Bronchial epithelial cell (primary cell): ENCODE measurements at places on chromosomes 2 and 18.

GRCh38 chr2:169806586-169806985, 7.9 kb downstream of the SSB start:
- no peak for DNase-seq

DNA sequence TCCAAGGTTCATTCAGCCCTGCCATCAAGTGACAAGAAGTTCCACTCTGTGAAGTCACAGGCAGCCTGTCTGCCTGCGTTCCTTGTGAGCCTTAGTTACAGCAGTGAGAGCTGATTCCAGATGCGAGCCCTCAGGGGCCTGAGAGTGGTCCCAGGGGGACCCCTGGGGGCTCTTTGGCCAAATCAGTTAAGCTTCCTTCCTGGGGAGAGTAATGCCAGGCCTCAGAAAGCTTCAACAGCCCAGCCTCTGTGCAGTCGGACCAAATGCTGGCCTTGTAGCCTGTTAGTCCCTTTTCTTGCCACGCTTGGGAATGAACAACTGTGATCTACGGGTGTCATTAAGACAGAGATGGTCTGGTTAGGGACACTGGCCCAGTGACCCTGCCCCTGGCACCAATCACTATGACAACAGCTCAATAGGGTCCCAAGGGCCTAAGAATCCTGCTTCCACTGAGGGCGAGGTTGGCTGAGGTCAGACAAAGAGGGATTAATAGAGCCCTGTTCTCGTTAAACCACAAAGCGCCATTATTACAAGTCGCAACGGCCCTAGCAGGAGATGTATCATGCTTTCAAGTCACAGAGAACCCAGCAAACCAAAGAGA, 50.9 kb downstream of the HS1BP3 start:
- no peak for DNase-seq

GRCh38 chr2:203744091-203744490, 37.7 kb downstream of the CD28 start:
- no peak for DNase-seq

- no peak for DNase-seq
Observed at GRCh38 chr18:33878213-33878612, 300.2 kb downstream of the ASXL3 start.

DNA sequence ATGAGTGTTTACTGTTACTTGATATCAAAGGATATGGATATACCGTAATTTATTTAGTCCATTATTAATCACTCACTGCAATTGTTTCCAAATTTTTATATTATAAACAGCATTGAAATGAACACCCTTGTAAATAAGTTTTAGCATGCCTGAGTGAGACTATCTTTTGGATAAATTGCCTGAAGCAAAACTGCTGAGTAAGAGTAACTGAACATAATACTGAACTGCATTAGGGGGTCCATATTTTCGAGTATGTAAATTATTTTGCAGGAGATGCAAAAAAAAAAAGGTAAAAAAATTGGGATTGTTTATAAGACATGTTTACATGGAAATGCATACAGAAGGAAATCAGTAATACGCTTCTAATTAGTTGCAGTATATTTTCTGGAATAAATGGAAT, 215.6 kb upstream of the SMAD7 start:
- DNase-seq, result no peak

DNA sequence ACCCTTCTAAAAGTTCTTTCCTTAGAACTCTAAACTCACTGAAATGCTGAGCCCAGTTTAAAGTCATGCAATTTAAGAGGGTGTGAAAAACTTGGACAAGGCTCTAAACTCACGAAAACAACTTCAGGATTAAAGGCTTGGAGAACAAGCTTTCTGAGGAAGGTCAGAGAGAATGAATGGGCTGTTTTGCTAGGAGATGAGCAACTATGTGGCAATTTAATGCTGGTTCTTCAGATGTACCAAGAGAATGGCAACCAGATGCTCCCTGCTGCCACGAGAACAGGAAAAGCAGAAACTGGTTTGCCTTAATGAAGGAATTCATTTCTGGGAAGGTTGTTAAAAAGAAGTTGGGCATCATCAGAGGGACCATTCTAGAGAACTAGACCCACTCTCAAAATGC, 77.8 kb upstream of the PMAIP1 start:
- no peak for DNase-seq

GRCh38 chr2:50346629-50347357, 685.1 kb downstream of the NRXN1 start:
- DNase-seq, result no peak

DNA sequence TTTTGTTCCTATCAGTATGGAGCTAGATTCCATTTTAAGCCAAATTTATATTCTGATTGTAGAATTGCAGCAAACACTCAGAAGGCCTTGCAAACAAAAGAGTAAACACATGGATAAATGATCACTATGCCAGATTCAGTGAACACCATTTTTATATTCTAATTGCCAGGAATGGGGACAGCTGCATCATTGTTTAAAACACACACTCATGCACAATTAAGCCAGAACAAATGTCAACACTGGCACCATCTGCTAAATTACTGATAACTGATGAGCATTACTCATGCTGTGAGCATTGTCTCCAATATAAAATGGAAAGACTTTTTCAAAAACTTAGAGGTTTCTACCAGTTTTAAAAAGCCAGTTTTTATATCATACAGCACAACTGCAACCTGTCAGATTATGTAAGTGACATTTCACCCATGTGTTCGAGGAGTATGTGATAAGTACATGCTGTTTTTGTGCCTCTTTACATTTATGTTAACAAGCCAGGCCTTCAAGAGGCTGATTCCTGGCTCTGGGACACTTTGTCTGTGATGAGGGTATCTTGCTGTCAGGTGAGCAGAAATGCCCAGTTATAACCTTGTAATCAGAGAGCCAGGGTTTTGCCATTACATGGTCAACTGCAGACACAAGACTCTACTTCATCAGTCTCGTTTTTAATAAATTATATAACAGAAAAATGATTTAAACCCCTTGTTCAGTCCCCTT, 4.4 kb upstream of the ST8SIA5 start:
- DNase-seq, result no peak

GRCh38 chr18:9421901-9422327, 53.4 kb upstream of the RALBP1 start:
- no peak for DNase-seq

DNA sequence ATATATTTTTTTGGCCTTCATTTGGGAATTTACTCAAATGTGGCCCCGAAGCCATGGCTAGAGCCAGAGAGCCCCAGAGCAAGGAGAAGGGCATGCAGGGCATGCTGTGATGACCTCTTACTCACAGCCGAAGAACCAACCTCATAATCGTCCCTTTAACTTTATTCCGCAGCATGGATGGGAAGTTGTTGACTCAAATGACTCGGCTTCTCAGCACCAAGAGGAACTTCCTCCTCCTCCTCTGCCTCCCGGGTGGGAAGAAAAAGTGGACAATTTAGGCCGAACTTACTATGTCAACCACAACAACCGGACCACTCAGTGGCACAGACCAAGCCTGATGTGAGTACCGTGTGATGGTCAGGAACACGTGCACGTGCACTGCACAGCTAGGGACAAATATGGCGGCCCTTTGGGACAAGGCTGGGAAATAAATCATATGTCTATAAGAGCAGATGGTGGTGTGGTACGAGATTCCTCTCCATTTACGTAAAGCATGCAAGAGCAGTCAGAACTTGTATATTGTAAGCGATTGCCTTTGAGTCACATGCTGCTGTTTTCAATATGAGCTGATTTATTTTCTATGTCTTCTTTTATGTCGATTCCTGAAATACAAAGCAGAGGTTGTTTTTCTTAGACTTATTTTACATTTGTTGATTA, 280.9 kb downstream of the NEDD4L start:
- no peak for DNase-seq

GRCh38 chr2:19671916-19672315, 229.9 kb downstream of the TTC32 start:
- no peak for DNase-seq

- peak; percentile 88 for DNase-seq
Observed at GRCh38 chr2:147182260-147182659, 662.6 kb upstream of the ACVR2A start.

- no peak for DNase-seq
Observed at GRCh38 chr18:37230768-37231167, 334.8 kb downstream of the CELF4 start.

GRCh38 chr2:29528891-29529520, 392.4 kb downstream of the ALK start:
- no peak for DNase-seq

GRCh38 chr2:40797120-40797519, 345.2 kb upstream of the SLC8A1 start:
- peak; percentile 52 for DNase-seq

- DNase-seq, result peak; percentile 57
Observed at GRCh38 chr18:25033747-25034471, 318.1 kb downstream of the ZNF521 start.

DNA sequence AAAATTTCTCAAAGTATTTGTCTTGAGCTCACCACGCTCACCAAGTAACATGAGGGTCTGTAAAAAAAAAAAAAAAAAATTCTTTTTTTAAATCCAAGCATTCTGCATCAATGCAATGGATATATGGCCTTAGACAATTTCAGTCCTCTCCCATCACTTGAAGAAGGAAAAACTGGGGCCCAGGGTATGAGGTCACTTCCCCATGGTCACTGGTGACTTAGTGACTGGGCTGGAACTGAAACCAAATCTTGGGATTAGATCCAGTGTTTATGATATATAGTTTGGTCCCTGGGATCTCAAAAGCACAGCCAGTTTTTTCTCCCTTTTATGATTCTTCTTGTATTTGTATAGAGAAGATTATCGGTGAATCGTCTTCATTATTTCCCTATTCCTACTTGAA, 477.9 kb upstream of the TNP1 start:
- no peak for DNase-seq

DNA sequence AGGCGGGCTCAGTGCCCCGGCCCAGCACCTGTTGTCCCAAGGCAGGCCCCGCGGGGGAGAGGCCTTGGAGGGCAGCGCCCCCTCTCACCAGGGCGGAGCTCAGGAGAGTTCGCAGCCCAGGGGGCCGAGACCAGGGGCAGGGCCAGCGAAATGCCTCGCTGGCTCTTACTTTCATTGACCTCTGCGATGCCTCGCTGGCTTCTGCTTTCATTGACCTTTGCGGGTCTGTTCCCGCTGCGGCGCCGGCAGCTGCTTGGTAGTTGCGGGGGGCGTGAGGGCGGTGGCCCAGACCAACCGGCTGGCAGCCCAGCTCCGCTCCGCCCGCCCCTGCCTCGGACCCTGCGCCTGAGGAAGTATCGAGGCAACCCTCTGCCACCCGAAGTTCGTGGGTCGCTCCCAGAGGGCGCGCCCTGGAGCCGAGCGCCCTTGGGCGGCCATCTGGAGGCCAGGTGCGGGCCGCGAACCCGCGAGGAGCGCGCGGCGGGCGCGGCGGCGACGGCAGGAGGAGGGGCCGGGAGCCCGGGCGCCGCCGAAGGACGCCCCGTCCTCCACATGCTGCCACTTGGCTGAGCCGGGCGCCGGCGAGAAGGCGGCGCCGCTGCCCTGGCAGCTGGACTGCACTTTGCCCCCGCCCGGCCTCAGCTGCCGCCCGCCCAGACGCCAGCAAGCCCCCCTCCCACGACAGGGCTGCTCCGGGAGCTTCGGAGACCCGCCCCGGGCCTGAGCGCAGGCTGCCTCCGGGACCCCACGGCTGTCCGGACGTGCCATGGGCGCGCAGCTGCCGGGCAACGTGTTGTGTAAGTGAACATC, 118.0 kb upstream of the MSTN start:
- no peak for DNase-seq

GRCh38 chr2:59690849-59691248, 862.6 kb downstream of the BCL11A start:
- DNase-seq, result no peak

DNA sequence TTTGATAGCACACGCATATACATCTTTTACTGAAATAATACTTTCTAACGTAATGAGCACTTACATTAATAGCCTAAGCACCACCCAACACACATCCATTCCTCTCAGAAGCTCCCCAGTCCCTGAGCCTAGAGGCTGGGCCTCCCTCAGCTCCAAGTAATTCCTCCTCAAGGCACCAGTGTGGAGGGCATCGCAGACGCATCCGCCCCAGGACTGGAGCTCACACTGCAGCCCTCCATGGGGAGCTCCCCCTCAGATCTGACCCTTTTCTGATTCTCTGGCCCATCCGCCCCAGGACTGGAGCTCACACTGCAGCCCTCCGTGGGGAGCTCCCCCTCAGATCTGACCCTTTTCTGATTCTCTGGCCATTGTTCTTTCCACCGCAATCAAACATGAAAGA, 60.4 kb upstream of the SNTG2 start:
- DNase-seq, result no peak

GRCh38 chr2:157786663-157787363, 89.3 kb downstream of the ACVR1 start:
- DNase-seq, result peak; percentile 79

GRCh38 chr2:10278763-10279471, 23.8 kb upstream of the HPCAL1 start:
- DNase-seq, result no peak

DNA sequence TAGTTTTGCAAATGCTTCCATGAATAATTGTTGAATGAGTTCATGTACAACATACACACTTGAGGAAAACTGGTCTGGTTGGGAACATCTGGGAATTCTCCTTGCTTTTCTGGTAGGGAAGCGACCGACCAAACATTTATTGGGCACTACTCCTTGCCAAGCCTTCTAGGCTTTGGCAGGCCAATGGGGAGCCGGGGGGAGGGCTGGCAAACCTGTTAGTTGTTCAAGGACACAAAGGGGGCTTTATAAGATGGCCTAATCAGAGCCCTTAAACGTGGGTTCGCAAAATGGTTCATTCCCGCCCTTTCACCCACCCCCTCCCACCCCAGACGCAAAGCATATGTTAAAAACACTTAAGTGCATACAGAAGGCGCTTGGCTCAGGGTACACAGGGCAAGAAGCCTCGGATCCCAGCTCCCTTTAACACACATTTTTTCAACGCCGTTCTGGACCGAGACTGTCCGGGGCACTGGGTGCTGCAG, 844 bp upstream of the VSNL1 start:
- peak; percentile 77 for DNase-seq

- peak; percentile 42 for DNase-seq
Observed at GRCh38 chr2:28810384-28811285, at the start of gene SPDYA. Gene SPDYA, plus strand, starts transcription at chr2:28810834. Its CDS starts 5,181 bp downstream, at chr2:28816015.

- DNase-seq, result no peak
Observed at GRCh38 chr18:43805646-43806194, 528.4 kb upstream of the SYT4 start.

DNA sequence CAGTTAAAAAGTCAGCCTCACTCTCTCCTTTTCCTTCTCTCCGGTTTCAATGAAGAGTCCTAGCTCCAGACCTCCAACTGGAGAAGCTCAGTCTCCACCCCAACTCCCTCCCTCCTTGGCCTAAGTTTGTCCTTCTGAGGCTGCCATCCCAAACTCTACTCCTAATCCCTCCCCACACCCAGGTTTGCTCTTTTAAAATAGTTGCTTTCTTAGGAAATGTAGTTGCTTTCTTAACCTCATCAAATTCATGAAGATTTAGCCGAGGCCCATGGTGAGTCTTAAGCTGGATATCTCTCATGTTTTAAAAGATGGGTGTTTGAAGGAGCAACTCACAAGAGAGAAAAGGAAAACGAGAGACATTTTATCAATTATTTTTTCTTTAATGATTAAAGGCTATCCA, 937 bp upstream of the LANCL1 start:
- peak; percentile 45 for DNase-seq

DNA sequence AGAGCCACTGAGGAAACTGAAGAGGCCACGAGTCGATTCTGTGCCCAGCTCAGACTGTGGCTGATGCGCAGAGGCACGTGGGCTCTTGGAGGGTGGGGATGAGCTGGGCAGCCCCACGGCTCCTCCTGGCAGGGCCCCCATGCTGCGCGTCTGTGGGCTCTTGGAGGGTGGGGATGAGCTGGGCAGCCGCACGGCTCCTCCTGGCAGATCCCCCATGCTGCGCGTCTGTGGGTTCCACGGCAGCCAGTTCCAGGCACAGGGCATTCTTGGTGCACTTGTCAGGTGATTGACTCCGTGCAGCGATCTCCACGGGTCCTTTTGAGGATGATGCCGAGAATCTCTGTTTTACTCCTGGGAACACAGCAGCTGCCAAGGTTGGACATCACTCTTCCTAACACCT, 138.1 kb upstream of the ZNF236 start:
- no peak for DNase-seq
